ENCODE measurements at places on chromosomes 3 and 15.

- H3K27me3 ChIP-seq: no peaks in the 10 kb centered on the region
- no peak overlapping the region for H3K4me3 ChIP-seq
- no peaks in the 10 kb centered on the region for H3K4me1 ChIP-seq
- H3K36me3 ChIP-seq: no peaks in the 10 kb centered on the region
These were observed 486.8 kb downstream of the MAGI1 start for GRCh38 chr3:65551945-65552344.

- H3K4me1 ChIP-seq: no peaks in the 10 kb centered on the region
- no peaks in the 10 kb centered on the region for H3K36me3 ChIP-seq
- H3K27ac ChIP-seq: no peak overlapping the region
- no peaks in the 10 kb centered on the region for H3K27me3 ChIP-seq
- DNase-seq: no peak
- no peak overlapping the region for H3K4me3 ChIP-seq
These were observed 40.1 kb downstream of the ACAN start for GRCh38 chr15:88843334-88843733.

- no peak for DNase-seq
- H3K27me3 ChIP-seq: no peaks in the 10 kb centered on the region
These were observed 16.0 kb downstream of the MAP4 start for GRCh38 chr3:48000212-48000611.

DNA sequence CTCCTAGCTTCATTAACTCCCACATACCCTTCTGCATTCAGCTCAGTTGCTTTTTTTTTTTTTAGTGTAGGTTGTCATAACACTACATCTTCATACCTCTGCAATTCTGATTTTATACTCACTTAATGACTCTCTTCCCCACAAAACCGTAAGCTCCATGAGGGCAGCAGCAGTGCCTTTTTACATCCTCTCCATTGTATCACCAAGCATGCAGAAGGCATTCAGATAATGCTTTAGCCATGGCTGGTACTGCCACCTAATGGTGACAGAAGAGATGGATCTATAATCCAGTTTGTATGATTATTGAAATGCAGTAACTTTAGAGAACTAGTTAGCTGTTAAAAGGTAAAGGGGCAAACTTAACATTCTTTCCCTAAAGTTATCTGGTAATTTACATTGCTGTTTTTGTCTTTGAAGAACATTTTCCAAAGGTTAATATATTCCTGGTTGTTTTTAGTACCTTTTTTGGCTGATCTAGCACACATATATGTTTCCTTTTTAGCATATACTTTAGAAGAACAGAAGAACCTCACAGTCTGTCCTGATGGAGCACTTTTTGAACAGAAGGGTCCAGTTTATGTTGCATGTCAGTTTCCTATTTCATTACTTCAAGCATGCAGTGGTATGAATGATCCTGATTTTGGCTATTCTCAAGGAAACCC, 36.8 kb downstream of the ATP1B3 start:
- H3K4me3 ChIP-seq: no peak overlapping the region
- H3K36me3 ChIP-seq: peaks cover 87% of the 10 kb centered on the region
- peak; percentile 74 for DNase-seq
- no peaks in the 10 kb centered on the region for H3K27me3 ChIP-seq

GRCh38 chr3:64427671-64428070, 202.4 kb upstream of the PRICKLE2 start:
- no peaks in the 10 kb centered on the region for H3K36me3 ChIP-seq
- H3K4me1 ChIP-seq: peaks cover 6% of the 10 kb centered on the region
- H3K4me3 ChIP-seq: no peak overlapping the region
- H3K27ac ChIP-seq: no peak overlapping the region
